Spleen (tissue), 13 donors: ENCODE measurements at places on chromosomes 7 and 10.

DNA sequence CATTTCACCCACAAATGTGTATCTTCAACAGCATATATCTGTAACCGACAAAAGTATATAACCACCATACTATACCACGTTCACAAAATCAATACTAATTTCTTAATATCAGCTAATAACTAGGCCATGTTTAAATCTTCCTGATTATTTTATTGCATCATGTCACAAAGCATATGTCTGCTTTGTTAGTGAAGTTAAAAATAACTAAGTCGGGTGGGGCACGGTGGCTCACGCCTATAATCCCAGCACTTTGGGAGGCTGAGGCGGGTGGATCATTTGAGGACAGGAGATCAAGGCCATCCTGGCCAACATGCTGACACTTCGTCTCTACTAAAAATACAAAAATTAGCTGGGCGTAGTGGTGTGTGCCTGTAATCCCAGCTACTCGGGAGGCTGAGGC lies 47.7 kb downstream of the HERC4 start:
- no peak for DNase-seq

DNA sequence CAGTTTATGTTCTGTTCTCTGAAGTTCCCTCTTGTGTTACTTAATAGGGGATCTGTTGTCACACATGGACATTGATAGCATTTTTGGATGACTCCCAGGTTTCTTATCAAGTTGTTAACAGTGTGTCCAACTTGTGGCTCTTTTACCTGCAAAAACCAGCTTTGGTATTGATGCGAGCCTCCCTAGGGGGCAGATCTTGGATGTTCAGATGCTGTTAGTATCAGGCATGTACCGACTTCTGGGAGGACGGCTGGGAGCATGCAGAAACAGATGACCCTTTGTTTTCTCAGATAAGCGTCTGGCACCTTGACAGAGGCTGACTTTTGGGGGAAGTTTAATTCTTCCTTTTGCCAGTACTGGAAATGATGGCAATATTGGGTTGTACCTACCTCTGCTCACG lies 2.2 kb downstream of the PLPP4 start:
- DNase-seq = no peak

- no peak for DNase-seq
Observed at GRCh38 chr10:106815427-106816043, 349.0 kb downstream of the SORCS1 start.

DNA sequence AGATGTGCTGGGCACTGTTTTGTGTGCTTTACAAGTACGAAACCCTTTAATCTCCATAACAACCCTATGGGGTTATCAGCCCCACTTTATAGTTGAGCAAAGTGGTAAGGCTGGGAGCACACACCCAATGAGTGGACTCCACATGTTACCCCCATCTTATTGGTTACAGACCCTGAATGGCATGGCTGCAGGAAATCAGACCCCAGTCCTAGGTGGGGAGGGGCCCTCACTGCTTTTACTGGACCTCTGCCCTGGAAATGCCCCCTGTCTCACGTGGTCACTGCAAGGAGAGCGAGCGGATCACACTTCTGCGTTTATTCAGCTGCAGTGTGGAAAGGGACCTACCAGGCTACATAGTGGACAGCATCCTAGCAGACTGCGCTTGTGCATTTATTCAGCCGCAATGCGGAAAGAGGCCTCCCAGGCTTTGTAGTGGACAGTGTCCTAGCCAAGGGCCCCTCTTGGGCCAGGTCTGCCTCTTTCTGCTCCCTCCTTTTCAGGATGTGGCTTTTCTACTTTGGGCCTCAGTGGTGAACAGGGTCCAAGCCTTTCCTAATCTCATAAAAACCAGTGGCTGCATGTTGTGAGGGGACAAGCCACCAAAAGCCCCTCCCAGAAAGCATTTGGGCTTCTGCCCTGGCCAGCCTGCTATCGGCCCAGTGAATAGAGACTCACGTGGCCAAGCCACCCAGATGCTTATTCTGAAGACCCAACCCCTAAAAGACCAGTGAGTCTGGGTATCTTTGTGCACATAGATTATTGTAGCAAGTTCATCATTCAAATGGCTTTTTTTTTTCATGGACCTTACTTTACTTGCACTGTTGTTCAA lies 405.7 kb upstream of the RNF32 start:
- no peak for DNase-seq

DNA sequence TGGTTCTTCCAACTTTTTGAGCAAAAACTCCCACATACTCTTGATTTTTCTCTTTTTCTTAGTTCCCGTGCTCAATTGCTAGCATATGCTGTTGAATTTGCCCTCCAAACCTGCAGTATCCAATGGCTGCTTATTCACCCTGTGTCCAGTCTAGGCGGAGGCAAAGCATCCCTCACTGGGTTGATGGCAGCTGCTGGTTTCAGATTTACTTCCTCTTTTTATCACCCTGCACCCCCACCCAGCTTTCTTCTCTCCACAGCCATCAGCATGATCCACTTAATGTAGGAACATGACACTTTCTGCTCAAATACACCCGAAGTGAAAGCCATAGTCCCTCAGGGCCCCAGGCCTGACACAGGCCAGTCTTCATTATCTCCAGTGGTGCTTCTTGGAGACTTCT lies 87.6 kb upstream of the ADARB2 start:
- DNase-seq = no peak

DNA sequence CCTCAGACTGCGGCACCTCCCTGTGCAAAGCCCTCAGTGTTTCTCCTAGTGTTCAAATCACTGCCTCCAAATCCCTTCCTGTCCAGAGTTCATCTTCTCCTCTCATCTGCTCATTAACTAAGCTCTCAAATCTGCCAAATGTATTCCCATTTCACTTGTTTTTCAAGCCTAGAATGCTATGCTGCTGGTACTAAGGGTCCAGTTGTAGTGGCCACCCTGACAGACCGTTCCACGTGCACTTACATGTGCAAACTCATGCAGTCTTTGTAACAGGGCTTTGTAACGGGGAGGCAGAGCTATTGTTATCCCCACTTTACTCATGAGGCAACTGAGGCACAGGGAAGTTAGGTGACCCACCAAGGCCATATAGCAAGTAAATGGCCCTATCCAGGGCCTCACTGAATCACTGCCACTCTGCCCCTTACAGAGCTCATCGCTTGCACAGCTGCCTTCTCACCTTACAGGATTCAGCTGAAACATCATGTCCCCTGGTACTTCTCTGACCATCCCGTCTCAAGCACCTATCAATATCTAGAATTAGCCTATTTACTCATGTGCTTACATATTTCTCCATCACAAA lies 153.0 kb upstream of the PDE1C start:
- no peak for DNase-seq

- DNase-seq = peak; percentile 22
Observed at GRCh38 chr10:43128958-43129706, 9.1 kb upstream of the CSGALNACT2 start.

DNA sequence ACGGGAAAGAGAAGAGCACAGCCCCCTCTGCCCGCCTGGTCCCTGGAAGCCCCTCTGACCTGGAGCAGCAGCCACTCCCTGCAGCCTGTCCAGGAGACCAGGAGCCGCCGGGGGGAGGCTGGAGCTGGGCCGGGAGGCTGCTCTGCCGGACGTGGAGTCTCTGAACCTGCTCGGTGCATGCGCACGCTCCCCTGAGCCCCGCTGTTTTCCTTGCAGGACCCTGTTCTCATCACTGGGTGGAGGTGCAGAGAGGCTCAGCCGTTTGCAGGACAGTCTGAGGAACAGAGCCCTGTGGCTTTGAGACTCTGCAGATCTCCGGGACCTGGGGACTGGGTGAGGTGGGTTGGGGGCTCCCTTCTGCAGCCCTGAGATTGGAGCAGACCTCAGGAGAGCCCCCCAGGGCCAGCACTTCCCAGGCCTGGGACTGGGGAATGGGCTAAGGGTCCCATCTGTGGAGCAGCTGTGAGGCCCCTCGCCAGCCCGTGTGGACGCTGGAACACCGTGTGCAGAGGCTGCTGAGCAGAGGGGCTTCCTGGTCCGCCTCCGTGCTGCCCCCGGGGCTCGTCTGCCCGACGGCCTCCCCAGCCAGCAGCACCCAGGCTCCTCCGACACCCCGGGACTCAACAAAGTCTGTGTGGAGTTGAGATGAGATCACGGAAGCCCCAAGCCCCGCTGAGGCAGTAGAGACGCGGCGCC lies 48.5 kb upstream of the ADGRA1 start:
- DNase-seq = no peak

DNA sequence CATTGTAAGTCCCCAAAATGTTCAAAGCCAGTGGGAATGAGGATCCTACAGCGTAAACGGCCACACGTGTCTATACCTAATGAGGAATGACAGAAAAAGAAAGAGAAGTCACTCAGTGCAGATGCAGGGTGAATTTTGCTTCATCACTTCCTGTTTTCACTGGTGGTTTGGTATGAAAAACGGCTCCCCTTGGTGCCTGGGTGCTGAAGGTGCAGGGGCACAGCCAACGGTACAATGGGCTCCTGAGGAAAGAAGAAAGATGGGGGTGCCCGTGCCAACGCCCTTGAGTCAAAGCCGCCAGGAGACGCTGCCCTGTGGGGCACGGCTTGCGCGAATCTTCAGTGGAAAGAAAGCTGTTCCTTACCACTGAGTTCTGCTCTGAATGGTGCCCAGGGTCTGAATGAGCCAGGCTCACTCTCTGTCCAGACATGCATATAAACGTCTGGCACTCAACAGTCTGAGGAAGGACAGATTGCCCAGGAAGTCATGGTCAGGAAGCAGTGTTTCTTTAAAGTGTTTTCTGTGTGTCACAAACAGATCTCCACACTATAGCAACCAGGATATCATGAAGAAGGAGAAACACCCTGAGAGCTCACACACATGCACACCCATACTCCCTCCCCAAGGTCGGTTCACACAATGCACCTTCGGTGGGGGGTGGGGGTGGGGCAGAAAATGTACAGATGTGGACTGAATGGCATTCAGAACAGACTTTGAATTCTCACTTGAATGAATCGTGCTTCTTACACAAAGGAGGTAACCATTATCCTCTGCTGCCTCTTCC lies 105.8 kb downstream of the ELMO1 start:
- peak; percentile 90 for DNase-seq

DNA sequence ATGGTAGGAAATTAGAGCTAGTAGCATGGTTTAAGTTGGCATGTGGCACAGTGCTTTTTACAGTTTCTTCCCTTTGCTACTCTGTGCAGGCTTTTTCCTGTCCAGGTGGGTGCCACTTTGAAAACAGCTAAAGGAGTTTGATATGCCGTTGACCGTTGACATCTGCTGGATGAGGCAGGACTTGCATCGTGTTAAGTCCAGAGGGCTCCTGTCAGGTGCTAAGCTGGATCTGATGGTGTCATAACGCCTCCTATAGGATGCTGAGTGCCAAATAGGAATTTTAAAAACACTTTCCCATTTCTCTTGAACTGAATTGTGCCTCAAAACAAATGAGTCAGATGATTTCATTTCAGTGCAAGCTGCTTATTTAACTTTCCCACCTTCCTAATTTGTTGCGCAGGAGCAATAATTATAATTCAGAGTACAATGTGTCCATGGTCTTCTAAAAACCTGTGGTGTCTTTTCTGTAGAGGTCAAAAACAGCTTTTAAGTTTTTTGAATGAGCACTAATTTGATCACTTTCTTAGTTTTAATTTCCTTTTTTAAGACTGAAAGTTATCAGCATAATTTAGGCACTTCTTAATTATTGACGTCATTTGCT lies 178.3 kb downstream of the CDCA7L start:
- DNase-seq = no peak

GRCh38 chr10:57049096-57049495 lies 688.0 kb upstream of the ZWINT start:
- no peak for DNase-seq

DNA sequence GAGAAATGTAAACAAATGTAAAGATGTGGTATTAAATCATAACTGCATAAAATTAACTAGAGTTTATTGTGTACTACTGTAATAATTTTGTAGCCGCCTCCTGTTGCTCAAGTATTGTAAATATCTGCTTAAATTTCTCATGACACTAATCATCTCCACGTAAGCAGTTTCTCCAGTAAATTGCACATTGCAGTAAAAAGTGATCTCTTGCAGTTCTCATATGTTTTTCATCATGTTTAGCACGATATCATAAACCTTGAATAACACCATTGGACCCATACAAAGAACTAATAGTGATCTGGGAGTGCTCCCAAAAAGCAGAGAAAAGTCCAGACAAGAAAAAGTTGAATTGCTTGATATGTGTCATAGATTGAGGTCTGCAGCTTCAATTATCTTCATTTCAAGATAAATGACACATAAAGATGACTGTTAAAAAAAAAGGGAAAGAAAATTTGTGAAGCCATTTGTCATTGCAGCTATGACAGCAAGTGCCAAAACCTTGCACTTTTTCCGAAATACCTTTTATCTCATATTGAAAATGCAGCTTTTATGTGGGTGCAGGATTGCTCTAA lies 15.3 kb downstream of the LIPA start:
- no peak for DNase-seq

DNA sequence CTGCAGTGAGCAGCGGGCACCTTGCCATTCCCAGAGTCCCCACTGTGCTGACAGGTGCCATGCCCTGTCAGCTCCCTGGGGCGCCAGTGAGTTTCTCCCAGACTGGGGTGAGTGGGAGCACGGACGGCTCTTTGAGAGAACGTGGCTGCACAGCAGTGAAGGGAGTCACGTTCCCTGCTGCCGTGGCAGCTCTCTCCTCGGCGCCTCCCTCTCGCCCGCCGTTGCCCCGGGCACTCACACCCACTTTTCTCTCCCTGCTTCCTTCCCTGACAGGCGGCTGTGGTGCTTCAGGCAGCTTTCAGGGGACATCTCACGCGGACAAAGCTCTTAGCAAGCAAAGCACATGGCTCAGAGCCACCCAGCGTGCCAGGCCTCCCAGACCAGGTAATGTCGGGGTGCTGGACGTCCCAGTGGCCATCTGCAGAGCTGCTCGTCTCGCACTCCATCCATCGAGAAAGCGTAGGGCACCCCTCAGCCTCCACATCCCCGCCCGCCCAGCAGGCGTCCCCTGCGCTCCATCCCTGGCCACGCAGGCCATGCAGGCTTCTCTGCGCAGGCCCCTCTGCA lies 27.1 kb upstream of the TTYH3 start:
- DNase-seq = no peak
